Stimulated activated CD8-positive, alpha-beta memory T cell treated with anti-CD3 and anti-CD28 coated beads, Interleukin-7, amount 100 ng/mL, for 48 hours (primary cell): ENCODE measurements at places on chromosomes 5 and 9.

- no peak for DNase-seq
Observed at GRCh38 chr5:31993165-31993961, 180.8 kb downstream of the GOLPH3 start.

DNA sequence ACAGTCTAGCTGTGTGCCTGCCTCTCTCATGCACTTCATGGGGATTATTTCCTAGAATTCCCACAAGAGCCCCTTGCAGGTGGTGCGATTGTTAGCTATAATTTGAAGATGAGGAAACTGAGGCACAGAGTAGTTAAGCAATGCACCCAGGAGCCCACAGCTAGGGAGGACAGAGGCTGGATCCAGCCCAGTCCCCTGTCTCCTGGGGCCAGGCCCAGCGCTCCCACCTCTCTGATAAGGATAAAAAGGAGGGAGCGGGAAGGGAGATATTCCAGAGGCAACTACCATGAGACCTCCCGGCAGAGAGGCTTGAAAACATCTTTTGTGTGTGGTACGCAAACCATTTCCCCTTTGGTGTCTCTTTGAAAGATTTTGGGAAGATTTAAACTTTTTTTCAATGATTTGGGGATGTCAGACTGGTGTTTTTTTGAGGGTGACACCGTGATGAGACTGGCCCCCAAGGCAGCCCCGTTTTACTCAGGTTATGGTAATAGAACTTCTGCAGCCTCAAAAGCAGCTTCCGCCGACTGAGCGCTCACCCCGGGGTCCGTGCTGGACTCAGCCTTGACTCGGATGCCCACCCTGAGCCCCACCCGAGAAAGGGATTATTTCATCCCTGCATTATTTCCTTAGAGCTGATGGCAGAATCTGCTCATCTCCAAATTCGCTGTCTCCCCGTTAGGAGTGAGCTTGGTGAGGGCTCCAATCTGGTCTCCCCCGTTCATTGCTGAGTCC lies 144.7 kb upstream of the IER5L start:
- DNase-seq = no peak

- no peak for DNase-seq
Observed at GRCh38 chr5:132180134-132180745, 47.4 kb downstream of the P4HA2 start.

DNA sequence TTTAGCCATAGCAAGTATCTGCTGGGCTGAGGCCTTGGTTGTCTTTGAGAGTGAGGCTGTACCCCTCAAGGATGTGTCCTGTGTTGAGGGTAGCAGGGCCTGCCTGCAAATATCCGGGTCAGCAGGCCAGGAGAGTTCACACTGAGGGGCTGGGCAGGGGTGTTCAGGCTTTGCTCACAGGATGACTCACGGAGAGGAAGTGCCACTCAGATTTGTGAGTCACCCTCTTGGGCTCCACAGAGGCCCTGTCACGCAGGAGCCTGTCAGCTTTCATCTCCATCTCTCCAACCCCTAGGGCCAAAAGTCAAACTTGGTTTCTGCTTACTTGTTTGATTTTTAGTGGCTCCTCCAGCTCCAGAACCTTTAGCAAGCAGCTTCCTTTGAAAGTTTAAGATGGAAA lies 211.5 kb downstream of the SEC61B start:
- peak; percentile 45 for DNase-seq

GRCh38 chr9:83508067-83508466 lies 30.1 kb downstream of the FRMD3 start:
- no peak for DNase-seq

GRCh38 chr9:128675382-128675781 lies 13.6 kb upstream of the SET start:
- no peak for DNase-seq

- no peak for DNase-seq
Observed at GRCh38 chr9:133800266-133800665, 62.1 kb upstream of the SARDH start.

- DNase-seq = peak; percentile 8
Observed at GRCh38 chr9:3526997-3527940, 1.5 kb upstream of the RFX3 start.

DNA sequence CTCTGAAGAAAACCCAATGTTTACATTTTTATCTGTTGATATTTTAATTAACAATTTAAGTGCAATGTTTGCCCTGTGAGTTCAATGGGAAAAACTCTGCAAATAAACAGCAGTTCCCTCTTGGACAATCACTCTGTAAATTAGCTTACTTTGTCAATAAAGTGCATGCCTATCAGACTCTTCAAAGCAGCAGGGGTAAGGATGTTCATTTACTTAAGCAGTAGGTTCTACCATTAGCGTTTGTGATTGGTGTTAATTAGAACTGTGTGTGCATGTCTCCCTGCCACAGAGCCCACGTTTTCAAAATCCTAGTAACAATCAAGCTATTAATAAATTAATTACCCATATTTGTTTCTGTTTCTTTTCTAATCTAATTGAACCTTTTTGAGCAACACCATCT lies 1921.6 kb upstream of the WWC1 start:
- no peak for DNase-seq
